Hematopoietic multipotent progenitor cell treated with erythropoietin and hydrocortisone succinate and interleukin-3 and kit ligand, for 17 days (in vitro differentiated cells): ENCODE measurements at places on chromosomes 2 and 18.

- no peak for DNase-seq
These were observed 52.3 kb upstream of the SNTG2 start for GRCh38 chr2:898319-898718.

DNA sequence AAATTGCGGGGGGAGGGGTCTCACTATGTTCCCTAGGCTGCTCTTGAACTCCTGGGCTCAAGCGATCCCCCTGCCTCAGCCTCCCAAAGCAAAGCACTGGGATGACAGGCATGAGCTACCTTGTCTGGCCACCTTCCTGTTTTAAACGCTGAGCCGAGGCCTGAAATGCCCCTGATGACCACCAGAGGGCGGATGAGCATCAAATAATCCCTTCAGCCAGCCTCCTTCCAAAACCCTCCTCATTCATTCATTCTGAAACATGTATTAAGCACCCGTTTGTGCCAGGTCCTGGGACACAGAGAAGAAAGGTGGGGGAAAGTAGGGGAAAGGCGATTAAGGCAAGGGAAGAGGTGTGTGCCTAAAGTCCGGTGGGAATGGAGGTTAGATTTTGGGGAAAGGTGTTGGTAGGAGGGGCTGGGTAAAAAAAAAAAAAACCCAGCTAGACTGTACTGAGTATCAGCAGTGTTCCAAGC is 30.7 kb upstream of the PTMA start:
- peak; percentile 89 for DNase-seq

DNA sequence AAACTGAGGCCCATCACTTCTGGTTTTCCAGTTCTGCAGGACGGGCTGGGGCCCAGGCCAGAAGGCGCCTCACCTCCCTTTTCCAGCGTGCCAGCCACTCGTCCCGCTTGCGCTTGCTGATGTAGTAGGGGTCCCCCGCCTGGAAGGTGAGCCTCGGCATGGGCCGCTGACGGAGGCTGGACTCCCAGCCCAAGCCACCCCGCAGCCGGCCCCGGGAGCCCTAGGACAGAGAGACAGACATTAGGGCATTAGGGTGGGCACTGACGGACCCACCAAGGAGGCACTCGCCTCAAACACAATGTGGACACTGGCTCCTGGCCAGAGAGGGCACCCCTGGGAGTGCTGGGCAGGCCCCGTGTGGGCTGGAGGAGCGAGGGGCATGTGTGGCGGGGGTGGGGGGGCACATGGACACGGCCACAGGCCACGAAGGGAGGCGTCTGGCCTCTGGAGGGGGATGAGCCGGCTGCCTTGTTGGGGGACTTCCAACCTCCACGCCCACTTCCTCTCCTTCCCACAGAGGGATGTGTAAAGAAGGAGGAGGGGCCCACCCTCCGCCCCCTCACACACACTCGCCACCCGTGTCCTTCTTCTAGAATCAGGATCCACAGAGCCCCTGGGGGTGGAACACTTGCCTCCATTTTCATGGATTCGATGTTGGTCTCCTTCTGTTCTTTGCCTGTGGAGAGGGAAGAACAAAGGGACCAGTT is 66.7 kb downstream of the DNMT3A start:
- no peak for DNase-seq

GRCh38 chr2:29050591-29050990 is 23.7 kb downstream of the PCARE start:
- DNase-seq = no peak

- DNase-seq = no peak
These were observed 72.7 kb upstream of the SPOPL start for GRCh38 chr2:138428710-138429440.

- no peak for DNase-seq
These were observed 77.8 kb downstream of the RAPGEF4 start for GRCh38 chr2:172813314-172813888.

- no peak for DNase-seq
These were observed 260.6 kb upstream of the LINC00305 start for GRCh38 chr18:64409511-64409910.

DNA sequence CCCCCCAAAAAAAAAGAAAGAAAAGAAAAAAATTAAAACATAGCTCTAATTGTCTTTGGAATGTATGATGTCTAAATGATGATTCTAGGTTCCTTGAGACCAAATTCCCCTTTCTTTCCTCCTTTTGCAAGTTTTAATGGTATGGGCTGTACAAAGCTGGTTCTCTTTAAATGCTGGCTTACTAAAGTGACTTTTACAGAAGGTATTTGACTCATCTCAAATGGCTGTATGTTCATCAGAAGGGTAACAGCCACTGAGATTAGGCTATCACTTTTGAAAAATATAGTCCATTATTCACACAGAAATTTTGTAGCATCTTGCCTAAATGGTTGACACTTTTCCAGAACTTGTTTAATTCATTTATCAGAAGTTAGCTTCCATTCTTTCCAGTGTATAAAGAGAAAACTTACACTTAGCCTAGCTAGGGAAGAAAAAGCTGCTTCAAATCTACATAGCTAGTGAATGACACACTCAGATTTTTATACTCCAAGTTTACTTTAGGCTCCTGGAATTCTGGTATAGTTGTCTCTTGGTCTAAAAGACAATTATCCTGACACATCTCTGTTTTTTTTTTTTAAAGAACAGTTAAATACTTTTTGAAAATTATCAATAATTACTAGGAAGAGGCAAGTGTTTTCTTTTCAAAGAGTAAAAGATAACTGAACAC is 622.6 kb downstream of the LRP1B start:
- DNase-seq = no peak

- DNase-seq = no peak
These were observed 168.6 kb downstream of the CNTNAP5 start for GRCh38 chr2:124193706-124194105.

GRCh38 chr2:19786408-19787058 is 115.2 kb downstream of the TTC32 start:
- DNase-seq = peak; percentile 11

DNA sequence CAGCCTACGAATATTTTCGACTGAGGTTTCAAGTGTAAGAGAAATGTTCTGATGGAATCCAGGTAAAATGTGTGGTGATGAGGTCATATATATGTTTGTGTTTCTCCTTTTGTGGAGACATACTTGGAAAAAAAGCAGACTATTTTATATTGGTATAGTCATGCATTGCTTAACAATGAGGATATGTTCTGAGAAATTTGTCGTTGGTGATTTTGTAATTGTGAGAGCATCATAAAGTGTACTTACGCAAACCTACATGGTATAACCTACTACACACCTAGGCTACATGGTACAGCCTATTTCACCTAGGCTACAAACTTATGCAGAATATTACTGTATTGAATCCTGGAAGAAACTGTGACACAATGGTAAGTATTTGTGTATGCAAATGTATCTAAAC is 1849.9 kb upstream of the CELF4 start:
- DNase-seq = no peak

- no peak for DNase-seq
These were observed 25.0 kb upstream of the COPS8 start for GRCh38 chr2:237060534-237061312.

DNA sequence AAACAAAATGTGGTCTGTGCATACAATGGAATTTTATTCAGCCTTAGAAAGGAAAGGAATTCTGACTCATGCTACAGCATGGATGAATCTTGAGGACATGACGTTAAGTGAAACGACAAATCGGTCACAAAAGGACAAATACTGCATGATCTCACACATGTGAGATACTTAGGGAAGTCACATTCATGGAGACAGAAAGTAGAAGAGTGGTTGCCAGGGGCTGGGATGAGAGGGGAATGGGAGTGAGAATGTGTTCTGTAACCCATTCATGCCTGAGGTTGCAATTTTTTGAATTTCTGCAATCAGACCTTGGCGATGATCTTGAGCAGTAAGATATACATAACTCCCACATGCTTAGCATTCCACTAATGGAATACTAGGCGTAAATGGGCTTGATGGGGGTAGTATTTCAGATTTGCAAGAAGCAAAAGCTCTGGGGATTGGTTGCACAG is 22.0 kb downstream of the FHL2 start:
- no peak for DNase-seq

DNA sequence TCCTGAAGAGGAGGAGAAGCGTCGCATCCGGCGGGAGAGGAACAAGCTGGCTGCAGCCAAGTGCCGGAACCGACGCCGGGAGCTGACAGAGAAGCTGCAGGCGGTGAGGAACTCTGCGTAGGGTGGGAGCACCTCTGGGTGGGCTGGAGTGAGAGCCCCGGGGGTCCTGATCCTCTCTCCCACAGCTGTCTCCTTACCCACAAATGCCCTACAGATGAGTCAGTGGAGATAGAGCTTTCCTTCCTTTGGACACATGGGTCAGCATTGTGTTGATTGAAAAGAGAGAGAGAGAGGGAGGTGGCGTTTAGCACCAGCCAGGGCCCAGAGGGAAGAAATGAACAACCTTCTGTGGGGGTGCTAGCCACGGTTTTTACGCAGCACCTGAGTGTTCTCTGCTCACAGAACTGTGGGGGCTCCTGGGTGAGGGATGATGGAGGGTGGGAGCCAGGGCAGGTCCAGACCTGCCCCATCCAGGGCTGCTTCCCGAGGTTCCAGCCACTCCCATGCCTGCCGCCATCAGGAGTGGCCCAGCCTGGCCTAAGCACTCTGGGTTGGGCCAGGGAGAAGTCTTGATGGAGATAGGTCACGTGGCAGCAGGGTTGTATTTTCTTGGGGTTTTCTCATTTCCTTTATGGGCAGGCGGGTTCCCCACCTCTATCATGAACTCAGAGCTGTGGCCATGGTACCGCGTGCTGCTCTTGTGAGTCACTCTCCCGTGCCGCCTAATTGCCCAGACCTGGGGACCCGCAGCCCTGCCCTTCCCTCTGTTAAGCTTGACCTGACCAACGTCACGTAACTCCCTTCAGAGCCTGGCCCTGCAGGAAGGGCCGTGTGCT is 16.3 kb downstream of the FOSL2 start:
- DNase-seq = no peak

- no peak for DNase-seq
These were observed 95.9 kb downstream of the TXNL1 start for GRCh38 chr18:56542476-56542875.

DNA sequence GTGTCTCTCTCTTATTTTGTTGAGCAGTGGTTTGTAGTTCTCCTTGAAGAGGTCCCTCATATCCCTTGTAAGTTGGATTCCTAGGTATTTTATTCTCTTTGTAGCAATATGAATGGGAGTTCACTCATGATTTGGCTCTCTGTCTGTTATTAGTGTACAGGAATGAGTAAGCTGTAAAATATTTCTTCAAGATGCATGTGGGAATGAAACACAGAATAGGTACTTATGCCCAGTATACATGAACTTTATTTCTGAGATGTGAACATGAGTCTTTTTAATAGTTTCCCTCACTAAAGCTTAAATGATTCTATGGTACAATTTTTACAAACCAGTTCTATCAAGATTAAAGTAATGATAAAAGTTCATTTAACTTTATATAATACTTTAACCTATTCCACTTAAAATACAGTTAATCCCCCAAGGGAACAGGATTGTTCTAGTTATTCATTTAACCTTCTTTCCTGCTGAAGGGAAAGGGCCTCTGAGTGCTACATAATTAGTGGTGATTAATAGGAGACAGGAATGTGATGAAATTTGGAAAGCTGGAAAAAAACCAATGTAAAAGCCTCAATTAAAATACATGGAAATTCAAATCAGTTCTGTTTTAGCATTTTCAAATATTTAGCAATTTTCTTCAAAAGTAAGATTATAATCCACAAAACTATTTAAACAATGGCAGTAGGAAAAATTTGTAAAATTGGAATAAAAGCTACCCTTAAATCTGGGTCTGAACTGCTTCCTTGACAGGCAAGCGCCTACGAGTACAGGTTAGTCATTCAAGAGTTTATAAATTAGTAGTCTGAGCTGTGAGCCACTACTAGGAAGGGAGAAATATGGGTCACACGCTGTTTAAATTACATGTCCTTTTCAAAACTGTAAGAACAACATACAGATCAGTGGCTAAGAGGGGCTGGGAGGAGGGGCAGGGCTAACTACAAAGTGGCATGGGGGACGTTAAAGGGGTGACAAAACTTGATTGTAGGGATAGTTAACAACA is 28.9 kb downstream of the SPIRE1 start:
- DNase-seq = no peak
